ENCODE measurements at places on chromosomes 12 and 14.
A peak's percentile ranks its signal among the peaks of the same experiment; 100 is the strongest.

- no peak for DNase-seq
Observed at GRCh38 chr12:77830583-77831351, at the start of gene NAV3. TSS of gene NAV3 (plus strand) at chr12:77830894. CDS start at chr12:77831462, 568 bp downstream.

GRCh38 chr12:116556964-116557698 is 2.0 kb upstream of the MAP1LC3B2 start:
- DNase-seq: no peak

- no peak for DNase-seq
Observed at GRCh38 chr12:108849660-108850059, 7.7 kb downstream of the SSH1 start.

- DNase-seq: no peak
Observed at GRCh38 chr12:19245106-19245505, 115.6 kb downstream of the PLEKHA5 start.

DNA sequence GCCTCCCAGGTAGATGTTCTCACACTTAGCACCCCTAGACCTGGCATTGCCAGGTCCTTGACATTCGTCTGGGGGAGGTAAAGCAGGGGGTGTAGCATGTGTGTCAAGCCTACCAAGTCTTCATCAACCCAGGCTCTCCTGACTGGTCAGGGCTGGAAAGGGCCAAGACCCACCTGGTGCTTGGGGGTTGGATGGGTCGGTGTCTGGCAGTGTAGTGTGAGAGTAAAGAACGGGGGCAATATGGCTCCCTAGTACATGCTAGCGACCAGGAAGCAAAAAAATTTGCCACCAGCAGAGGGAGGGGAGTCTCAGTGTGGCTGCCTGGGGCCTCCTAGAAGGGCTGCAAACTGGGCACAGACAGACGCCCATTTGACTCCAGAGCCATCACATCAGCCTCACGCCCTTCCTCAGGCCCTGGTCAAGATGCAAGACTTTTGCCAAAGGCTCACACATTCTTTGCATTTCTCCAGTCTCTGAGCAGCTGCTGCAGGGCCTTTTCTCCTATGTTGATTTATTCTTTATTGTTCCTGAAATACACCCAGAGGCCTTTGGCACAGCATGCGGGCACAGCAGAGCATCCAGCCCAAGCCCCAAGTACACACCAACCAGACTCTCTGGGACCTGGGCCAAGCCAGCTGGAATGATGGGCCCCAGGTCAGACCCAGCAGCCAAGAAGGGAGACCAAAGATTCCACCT is 38.3 kb upstream of the PNMA1 start:
- DNase-seq: peak; percentile 48

- no peak for DNase-seq
Observed at GRCh38 chr12:69343357-69343756, 4.8 kb upstream of the LYZ start.

GRCh38 chr12:49364989-49365388 is 2.3 kb upstream of the SPATS2 start:
- no peak for DNase-seq

DNA sequence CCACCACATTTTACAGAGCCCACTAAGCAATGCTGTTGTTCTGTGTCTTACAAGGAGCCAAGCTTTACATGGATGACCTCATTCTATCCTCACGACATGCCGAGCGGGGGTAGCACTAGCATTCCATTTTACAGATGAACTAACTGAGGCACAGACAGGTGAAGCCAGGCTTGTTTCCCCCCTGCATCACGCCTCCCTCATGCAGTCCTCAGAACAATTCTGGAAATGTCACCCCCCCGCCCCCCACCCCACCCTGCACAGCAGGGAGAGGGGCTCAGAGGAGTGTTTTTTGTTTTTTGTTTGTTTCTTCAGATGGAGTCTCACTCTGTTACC is 1.5 kb downstream of the SLC8B1 start:
- DNase-seq: no peak

- no peak for DNase-seq
Observed at GRCh38 chr14:57495416-57495815, 1.8 kb upstream of the CCDC198 start.

- DNase-seq: no peak
Observed at GRCh38 chr14:50059763-50060616, 56.4 kb downstream of the VCPKMT start.

GRCh38 chr14:28468191-28469151 is 298.1 kb upstream of the FOXG1 start:
- no peak for DNase-seq

- no peak for DNase-seq
Observed at GRCh38 chr12:6031001-6031400, 85.9 kb upstream of the ANO2 start.

- DNase-seq: peak; percentile 49
Observed at GRCh38 chr14:72291908-72292688, 359.9 kb downstream of the RGS6 start.

- no peak for DNase-seq
Observed at GRCh38 chr14:31705731-31706130, 144.5 kb downstream of the NUBPL start.

DNA sequence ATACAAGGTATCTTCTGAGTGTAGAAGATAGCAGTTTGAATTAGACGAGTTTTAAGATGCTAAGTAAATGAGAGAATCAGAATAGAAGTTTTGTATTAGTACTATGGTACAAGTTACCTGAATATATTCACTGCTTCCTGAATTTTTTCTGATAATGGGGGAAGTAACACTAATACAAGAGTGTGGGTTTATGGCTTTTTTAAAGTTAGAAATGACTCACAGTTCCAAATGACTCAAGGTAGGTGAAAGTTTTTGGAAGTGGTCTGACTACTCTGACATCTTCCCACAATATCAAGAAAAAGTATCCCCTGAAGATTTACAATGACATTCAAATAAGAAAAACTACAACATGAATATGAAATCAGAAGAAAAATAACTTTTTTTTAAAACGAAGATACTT is 123.7 kb upstream of the GARIN6 start:
- DNase-seq: no peak

DNA sequence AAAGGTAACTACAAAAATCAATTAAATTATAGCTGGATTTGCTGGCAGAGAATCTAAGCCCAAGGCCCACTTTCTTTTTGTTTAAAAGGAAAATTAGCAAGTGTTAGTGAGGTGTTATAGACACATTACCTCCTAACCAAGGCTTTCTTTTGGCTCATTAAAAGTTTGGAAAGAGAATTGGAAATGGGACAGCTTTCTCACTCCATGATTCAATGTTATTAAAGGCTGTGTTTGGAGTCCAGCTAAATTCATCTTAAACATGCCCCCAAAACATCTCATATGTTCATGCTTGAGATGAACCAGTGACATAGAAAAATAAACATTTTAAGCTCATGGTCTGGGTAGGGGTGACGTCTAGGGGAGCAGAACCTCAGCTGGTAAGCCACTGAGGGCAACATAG is 13.4 kb upstream of the PGF start:
- no peak for DNase-seq

GRCh38 chr12:120367233-120367923 is 1.6 kb downstream of the MSI1 start:
- DNase-seq: peak; percentile 34

- no peak for DNase-seq
Observed at GRCh38 chr12:53184828-53185227, 4.1 kb upstream of the CSAD start.

DNA sequence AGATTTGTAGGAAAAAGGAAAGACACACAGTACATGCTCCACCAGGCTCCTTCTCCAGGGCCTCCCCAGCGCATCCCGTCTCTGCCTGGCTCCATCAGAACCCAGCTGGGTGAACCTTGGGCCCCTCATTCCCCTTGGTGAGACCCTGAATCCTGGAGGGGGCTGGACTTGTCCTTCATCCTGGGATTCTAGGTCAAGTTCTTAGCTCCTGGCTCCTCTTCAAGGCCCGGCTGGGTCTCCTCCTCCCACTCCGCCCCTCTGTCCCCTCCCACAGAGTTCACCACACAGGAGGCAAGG is 49.2 kb downstream of the PSMA6 start:
- no peak for DNase-seq

DNA sequence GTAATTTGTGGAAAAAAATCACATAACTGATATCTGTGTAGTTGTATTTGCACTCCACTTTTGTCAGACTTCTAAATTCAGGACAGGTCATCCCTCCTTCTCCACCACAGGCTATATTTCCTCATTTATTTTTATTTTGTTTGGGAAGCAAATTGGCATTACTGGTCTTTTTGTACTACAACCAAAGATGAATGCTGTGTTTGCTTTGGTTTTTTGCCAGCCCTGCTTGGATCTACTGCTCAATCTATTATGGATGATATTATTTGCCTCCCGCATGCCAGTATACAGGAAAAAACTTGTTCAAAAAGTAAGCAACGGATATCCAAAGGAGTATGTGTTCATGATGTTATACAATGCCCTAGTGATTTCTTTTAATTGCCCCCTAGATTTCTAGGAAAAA is 948.8 kb downstream of the TRHDE start:
- DNase-seq: no peak

GRCh38 chr14:80868260-80868659 is 73.3 kb downstream of the CEP128 start:
- no peak for DNase-seq

DNA sequence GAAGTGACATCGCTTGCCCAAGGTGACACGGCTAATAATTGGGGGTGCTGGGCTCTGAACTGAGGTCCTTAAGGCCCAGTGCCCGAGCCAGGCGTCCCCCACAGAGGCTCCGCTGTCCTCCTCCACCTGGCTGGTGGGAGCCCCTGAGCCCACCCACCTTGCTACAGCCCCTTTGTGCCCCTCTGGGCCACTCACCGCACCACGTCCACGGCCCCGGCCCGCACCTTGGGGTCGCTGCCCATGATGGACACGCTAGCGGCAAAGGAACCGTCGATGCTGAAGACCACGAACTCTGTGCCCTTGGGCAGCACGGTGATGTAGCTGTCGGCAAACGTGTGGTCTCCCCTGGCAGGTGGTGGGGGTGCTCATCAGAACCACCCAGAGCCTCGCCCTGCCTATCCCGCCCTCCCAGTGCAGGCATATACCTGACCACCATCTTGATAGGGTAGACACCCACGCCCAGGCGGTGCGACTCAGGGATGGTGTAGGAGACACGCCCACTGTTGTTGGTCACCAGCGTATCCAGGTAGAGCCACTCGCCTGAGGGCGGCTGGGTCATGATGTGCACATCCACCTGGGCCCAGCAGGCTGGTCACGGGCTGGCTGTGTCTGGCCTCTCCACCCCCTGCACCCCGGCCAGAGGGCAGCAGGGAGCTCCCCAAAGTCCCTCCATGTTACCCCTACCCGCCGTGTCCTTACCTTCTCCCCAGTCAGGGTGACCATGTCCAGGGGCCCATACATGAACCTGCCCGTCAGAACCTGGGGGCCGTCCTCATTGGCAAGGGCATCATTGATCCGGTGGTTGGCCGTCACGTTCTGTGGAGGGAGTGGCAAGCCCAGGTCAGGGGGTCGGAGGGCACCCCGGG is 6.8 kb downstream of the ARL6IP4 start:
- no peak for DNase-seq

- no peak for DNase-seq
Observed at GRCh38 chr12:84186433-84186832, 726.2 kb downstream of the SLC6A15 start.

DNA sequence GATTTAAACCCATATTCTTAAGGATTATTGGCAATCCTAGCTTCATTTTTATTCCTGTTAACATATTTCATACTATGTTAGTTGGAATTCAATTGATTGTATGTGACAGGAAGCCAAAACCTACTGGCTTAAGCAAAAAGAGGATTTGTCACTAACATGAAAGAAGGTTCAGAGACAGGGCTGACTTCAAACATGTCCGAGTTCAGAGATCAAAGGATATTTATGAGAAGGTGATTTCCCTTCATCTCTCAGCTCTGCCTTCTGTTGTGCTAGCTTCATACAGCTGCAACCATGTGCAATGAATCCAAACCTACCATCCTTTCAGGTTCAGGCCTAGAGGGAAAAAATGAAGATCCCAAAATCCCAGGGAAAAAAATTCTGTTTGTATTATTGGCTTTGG is 349.7 kb downstream of the ATP23 start:
- no peak for DNase-seq

DNA sequence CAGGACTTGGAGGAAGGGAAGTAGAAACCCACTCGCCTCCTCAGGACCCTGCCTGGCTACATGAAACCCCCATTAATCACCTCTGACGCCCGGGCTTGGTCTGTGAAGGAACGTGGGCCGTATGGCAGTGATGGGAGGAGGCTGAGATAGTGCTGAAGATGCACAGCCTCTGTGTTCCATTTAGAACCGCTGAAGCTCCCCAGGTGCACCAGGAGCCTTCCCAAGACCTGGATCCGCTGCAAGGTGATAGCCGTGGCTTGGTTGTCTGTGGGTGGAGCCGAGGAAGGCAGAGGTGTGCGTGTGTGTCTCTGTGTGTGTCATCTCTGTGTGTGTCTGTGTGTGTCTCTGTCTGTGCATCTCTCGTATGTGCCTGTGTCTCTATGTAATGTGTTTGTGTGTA is 293.1 kb downstream of the CACNA1C start:
- no peak for DNase-seq

- DNase-seq: no peak
Observed at GRCh38 chr14:21874167-21874566, 200.5 kb upstream of the OR4E1 start.

DNA sequence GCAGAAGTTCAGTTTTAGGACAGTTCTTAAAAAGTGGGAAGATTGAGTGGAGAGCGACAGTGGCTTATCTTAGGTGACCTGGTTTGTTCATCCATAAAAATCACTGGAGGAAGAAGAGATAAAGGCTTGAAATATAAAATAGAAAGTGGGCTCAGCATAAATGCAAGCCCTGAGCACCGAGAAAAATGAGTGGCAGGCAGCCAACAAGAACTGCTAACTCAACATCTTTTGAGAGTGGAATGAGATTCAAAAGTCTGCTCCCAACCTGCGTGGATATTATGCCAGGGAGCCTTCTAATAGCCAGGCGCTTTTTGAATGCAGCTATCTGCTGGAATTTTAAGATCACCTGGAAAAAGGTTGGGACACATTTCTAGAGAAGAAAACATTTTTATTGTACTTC is 666.5 kb downstream of the FLRT2 start:
- DNase-seq: no peak

Data from Calu3 (cell line).